Stimulated activated CD8-positive, alpha-beta memory T cell treated with anti-CD3 and anti-CD28 coated beads, Interleukin-15, amount 100 ng/mL, for 48 hours (primary cell): ENCODE measurements at places on chromosomes 2 and 18.

DNA sequence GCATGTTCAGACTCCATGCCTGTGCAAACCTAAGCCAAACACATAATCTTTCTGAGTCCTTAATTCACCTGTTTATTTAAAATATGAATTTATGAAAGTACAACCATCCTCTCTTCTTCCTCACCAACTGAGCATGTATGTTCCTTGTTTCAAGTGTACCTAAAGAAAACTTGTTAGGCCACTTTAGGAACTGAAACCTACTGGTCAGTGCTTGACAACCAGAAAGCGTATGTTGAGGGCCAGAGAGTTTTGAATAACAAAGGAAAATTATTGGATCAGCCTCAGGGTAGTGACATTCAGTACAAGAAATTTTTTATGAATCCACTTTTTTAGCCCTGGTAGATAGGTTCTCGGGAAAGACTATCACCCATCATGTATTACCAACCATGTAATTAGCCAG, 847.6 kb upstream of the CELF4 start:
- no peak for DNase-seq

DNA sequence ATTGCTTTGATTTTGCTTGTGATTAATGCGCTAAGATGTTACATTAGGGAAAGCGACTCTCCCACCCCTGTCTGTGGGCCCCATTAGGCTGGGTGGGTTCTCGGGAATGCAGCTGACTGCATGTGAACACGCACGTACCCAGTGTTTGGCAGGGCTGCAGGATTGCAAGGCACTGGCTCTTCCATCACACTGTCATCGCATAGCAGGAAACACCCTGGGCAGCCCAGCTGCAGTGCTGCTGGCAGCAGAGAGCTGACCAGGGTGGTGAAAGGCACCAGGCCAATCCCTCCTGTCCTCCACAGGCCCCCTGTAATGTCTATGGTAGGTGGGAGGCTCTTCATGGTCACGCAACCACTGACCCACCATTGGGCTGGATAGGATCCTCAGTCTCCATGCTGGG, 34.4 kb upstream of the FZD7 start:
- DNase-seq, result no peak

- DNase-seq, result no peak
Measured at GRCh38 chr2:66957677-66958076, 439.5 kb upstream of the ETAA1 start.

GRCh38 chr2:231084565-231084964, 27.9 kb downstream of the PSMD1 start:
- DNase-seq, result no peak

- DNase-seq, result no peak
Measured at GRCh38 chr18:54828986-54829385, 709 bp downstream of the RAB27B start.

DNA sequence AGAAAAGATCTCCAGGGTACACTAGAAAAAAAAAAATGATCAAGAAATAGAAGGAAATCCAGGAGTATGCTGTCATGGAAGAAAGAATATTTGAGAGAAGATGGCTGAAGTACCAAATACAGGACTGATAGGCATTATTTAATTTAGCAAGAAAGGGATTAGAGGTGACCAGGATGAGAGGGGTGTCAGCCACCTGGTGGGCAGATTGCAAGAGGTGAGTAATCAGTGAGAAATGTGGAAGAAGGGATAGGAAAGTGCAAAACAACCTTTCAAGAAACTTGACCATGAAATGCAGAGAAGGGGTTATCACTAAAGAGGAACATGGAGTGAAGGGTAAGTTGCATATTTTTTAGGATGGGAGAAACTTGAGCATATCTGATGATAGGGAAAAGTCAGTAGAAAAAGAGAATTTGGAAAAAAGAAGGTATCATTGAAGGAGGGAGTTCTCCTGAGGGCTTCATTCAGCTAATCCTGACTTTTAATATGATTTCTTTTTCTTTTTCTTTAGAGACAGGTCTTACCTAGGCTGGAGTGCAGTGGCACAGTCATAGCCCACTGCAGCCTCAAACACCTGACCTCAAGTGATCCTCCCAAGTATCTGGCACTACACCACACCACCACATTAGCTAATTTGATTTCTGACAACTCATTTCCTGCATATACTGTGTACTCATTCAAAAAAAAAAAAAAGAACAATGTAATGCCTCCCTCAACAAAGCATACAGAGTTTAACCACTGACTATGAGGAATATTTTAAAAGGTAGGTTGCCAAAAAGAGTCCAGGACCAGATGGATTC, 101.3 kb downstream of the LRP2 start:
- no peak for DNase-seq

- no peak for DNase-seq
Measured at GRCh38 chr2:104793966-104794365, 59.9 kb upstream of the POU3F3 start.

- DNase-seq, result no peak
Measured at GRCh38 chr2:15768615-15769014, 171.7 kb upstream of the MYCN start.

GRCh38 chr2:176099728-176100546, at the start of gene HOXD12:
Gene HOXD12 (plus strand): TSS chr2:176099795. CDS start chr2:176099802, 7 bp downstream.
- no peak for DNase-seq

- DNase-seq, result no peak
Measured at GRCh38 chr2:144470334-144470733, 49.6 kb downstream of the ZEB2 start.

GRCh38 chr2:239140346-239141020, 260.3 kb downstream of the HDAC4 start:
- no peak for DNase-seq

DNA sequence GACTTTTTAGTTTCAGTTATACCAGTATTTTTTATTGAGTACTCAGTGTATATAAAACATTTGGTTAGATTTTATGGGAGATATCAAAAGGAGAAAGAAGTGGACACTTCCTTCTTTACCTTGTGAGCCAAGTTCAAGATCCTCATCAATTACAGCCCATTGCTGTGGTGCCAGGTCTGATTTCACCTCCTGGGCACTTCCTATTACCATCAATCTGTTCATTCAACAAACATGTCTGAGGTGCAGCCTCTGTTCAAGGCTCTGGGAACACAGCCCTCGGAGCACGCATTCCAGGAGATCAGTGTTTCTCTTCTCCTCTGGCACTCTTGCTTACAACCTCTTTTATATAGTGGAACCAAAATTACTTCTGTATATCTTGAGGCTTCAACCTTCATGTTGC, 171.4 kb upstream of the ALPP start:
- no peak for DNase-seq

DNA sequence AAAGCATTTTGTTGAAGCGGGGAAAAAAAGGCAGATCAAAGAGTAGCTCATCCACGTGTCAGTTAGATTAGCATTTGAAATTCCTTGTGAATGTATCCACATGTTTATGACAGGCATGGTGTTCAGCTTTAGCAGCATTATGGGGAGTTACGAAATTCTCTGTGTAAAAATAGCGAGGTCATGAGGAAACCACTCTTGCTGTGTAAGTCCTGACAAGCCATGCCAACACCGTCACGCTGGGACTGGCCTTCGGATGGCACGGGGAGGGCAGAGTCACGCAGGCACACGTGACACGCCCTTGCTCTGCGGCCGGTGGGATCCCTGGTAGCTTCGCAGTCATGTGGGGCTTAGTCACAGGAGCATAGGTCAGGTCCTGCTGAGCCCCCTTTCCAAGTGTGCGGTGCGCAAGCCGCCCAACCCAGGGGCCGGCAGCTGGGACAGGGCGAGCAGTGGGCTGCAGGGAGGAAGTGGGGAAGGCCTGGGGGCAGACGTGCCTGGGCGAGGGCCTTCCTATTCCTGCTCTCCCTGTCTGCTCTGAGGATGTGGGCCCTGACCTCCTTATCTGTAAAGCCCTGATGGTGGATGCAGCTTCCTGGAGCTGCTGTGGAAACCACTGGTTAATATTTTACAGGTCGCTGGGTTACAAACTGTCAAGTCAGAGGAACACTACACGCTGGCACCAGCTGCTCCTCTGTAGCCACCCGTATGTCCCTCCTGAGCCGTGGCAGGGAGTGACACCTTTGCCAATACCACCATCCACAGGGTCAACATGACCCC, 18.0 kb downstream of the MBP start:
- DNase-seq, result no peak

GRCh38 chr2:164868563-164869419, 27.2 kb upstream of the COBLL1 start:
- no peak for DNase-seq
